T1000 (cell line): ENCODE measurements at places on chromosomes 2 and 18.

DNA sequence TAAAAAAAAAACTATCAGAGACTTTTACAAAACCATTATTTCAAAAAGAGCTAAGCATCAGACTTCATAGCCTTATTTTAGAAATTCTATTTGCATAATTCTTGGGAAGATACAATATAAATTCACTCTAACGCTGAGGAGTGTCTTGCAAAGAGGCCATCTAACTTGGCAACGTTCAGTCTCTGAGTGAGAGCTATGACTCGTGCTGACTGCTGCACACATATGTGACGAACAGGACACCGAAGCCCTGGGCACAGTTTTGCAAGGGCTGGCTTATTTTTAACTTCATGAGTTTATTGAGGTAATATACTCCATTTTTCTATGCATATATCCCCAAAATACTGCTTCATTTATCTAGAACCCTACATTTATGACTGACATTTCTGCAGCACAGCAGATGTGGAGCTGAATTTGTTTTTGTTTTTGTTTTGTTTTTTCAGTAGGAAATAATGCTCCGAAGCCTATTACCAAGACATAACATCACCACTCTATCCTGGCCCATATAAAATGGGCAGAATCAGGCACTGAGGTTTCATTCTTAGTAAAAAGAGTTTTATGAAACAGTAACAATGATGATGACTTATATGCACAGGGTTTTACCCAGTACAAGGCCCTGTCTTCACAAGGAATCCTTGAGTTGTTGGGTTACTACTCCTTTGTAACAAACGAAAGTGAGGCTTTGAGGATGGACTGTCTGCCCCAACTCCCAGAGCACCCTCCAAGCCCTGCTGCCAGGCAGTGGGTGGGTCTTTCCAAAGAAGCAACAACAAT is 68.3 kb downstream of the CRACDL start:
- no peak for DNase-seq

GRCh38 chr2:236403811-236404210 is 139.6 kb upstream of the ASB18 start:
- DNase-seq, result no peak

- no peak for DNase-seq
Observed at GRCh38 chr2:72994282-72994990, 77.1 kb downstream of the SFXN5 start.

- DNase-seq, result no peak
Observed at GRCh38 chr2:45567974-45568789, 42.9 kb downstream of the SRBD1 start.

DNA sequence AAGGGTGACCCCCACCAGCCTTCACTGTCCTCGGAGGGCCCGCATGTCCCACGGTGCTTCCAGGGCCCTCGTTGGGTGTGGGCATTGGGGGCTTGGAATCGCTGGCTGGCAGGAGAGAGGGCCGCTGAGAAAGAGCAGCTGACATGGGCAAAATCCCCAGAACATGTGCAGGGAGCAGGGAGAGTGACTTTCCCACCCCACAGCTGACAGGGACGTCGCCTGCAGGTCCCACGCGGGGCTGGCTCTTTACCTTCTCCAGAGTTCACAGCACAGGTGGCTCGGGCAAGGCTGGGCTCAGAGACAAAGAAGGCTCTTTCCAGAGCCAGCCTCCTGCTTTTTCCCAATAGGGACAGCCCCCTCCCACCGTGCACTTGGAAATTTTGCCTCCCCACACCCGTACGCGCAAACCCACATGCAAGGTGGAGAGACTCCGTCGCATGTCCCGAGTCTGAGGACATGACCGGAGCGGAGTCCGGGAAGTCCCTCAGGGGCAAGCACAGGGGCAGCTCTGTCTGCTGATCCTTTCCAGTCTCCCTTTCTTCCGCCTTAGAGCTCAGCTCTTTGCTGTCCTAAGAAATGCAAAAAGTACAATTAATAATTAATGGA is 370.2 kb upstream of the MYT1L start:
- no peak for DNase-seq

GRCh38 chr2:61016392-61017002 is 1.0 kb upstream of the PEX13 start:
- no peak for DNase-seq

GRCh38 chr18:28715206-28715605 is 538.3 kb upstream of the CDH2 start:
- DNase-seq, result no peak

DNA sequence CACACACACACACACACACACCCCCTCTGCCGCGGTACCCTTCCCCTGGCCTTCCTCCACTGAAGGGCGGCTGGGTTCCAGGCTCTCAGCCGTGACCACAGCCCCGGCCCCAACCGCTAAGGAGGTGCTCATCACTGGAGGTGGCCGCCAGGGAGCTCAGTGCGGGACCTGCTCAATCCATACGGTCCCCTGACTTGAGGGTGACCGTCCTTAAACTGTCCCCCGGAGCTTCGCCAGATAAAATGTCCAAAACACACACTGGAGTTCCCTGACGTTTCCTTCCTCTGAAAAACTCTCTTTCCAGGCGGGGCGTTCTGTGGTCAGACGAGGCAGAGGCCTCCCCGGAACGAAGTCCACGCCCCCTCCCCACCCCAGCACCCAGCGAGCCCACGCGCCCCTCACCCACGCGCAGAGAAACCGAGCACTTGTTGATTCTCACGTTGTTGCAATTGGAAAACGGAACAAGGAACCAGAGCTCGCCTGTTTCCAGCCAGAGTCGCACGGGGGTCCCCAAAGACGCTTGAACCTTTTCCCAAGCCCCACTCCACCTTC is 1.4 kb downstream of the MBP start:
- no peak for DNase-seq

DNA sequence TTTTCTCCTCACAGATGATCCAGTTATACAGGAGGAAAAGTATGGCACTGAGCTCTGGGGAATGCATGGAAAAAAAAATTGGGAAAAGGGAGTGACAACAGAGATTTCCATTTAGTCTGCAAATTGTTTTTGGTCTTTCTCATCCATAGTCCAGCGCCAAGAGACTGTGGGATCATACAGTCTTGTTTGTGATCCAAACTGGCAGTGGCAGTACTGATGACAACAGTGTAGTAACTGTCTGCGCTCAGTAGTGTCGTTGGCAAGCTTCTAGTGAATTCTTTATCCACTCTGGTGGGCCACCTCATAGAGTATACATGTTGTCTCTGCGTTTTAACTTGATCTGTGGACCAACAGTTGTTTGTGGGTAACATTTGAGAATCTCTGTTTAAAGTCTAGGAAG is 37.9 kb downstream of the GALNT1 start:
- DNase-seq, result no peak

- DNase-seq, result no peak
Observed at GRCh38 chr18:58813105-58813504, 51.6 kb upstream of the ZNF532 start.

DNA sequence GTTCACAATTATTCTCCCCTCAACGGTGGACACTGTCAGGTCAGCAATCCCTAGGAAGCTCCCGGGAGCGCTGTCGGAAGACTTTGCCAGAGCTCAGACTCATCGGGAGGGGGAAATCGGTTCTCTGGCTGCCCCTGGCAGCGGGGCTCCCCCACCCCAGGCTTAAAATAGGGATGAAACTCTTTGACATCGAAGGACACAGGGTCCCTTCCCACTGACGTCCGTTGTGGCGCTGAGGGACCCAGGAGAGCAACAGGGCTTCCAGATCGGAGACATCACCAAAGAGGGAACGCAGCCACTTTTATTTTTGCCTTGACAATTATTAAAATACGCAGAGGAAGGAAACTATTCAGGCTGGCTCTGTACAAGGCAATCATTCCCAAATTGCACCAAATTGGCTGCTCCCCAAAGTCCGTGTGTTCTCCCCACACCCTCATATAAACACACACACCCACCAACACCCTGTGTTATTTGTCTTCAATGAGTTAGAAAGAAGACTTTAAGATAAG is 249.0 kb downstream of the CDH20 start:
- no peak for DNase-seq

GRCh38 chr2:186437719-186438118 is 48.3 kb upstream of the ZC3H15 start:
- DNase-seq, result no peak

DNA sequence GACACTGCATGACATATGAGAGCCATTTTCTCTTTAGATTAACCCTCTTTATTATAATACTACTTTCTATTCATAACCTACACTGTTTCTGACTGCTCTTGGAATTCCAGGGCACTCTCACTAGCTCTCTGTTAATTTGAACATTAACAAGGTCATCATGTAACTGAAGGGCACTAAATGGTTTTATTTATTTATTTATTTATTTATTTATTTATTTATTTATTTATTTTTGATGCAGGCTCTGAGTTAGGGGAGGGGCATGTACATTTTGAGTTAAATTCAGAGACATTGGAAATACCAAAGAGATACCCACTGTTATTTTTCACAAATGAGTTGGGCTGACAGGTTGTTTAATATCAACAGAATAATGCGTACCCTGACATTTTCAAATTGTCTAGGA is 1038.7 kb upstream of the NRXN1 start:
- no peak for DNase-seq

GRCh38 chr2:174263997-174264396 is 15.7 kb upstream of the OLA1 start:
- no peak for DNase-seq

DNA sequence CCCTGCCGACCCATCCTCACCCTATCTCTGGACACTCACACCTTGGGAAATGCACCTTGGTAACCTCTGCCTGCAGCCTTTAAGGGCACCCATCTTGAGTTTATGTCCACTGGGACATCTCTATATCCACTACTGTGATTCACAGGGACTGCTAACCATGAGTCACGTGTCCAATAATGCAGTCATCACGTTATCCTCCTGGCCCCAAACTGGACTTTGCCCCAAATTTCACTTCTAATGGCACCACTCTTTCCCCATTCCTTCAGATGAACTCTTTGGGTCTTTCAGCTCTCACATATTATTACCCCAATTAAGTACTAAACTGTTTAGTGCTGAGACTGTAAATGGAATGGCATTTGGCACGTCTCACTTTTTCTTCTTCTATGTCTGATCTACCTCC is 71.2 kb upstream of the TMEM200C start:
- no peak for DNase-seq
